Caki2 (cell line): ENCODE measurements at places on chromosomes 12 and 14. TPM values are rescaled to one million over a fixed set of nuclear protein-coding genes. Genes with fewer than 3 reads are reported as not detected.

GRCh38 chr12:19431407-19432308 is 7.6 kb upstream of the AEBP2 start:
- DNase-seq = peak; percentile 13

- peak; percentile 20 for DNase-seq
These were observed 620 bp downstream of the MMP17 start for GRCh38 chr12:131828671-131829355.

DNA sequence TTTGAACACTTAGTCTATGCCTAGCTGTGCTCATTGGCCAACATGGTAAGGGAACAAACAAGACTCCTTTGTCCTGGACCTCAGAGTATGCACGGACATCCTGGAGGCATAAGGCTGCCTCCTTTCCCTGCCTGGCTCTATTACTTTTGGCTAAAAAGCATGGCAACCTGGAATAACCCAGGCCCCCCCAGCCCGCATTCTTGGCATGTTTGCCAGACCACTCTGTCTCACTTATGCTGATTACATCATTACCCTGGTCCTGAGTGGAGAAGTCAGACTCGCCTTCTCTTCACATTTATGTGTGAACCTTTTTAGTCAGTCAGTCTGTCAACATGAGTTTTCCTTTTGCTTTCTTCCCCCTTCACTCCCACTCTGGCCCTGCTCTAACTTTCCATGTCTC is 58.0 kb upstream of the ELK3 start:
- DNase-seq = no peak

DNA sequence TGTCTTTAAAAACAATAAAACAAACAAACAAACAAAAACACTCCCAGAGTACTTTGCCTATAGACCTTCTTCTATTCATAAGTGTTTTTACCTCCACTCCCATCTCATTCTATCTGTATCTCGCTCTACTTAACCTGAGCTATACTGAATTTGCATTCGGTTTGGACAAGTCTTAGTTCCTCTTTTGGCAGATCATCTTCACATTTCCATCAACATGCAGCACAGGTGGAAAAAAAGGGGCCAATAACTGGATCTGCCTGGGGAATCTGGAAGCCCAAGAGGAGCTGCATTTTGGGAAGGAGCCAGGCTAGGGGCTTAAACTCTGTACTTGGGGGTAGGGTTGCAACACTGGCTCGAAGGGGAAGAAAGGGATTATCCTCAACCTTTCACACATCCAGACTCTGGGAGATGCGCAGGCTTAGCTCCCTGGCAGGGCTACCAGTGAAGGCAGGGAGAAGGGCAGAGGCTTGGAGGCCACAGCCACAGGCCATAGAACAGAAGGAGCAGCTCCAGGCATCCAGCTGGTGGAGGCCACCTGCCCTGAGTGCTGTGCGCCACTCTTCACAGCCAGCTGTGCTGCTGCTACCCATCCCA is 4.1 kb downstream of the NINJ2 start:
- DNase-seq = no peak

GRCh38 chr12:22083167-22083566 is 37.1 kb downstream of the CMAS start:
- DNase-seq = peak; percentile 17

GRCh38 chr12:46546634-46547273 is 174.2 kb upstream of the SLC38A2 start:
- DNase-seq = no peak

DNA sequence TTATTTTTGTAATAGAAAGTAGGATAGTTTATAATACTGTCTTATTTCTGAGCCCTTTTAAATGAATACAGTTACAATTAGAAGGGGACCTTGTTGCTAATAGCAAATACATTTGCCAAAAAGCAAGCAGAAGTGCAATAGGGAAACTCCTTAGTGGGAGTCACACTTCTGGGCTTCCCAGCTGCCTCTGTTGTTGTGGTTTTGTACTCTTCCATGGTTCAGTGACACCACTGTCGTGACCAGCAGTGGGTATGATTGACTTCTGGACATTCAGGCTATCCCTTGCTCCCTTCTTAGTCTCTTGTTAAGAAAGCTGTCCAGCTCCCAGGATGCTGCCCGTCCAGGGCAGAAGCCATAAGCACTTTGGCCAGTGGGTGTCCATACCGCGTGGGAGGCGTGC is 22.6 kb downstream of the TCTN1 start:
- DNase-seq = no peak

- DNase-seq = no peak
These were observed 21.3 kb downstream of the SLC7A7 start for GRCh38 chr14:22793976-22794375.

GRCh38 chr12:16587514-16587913 is 18.4 kb downstream of the LMO3 start:
- DNase-seq = no peak

- DNase-seq = no peak
These were observed 129.0 kb downstream of the RFLNA start for GRCh38 chr12:124423761-124424515.

Gene CHMP4A
- 23.3 and 52.2 TPM in 2 replicates for total RNA-seq

Gene KRT79
- not detected in 2 replicates for total RNA-seq

Gene STAC3
- total RNA-seq = 0.95 TPM in 1 of 2 replicates, not detected in the other

Gene LBHD2
- 7.5 TPM in 1 of 2 replicates, not detected in the other for total RNA-seq

Gene TAS2R8
- total RNA-seq = not detected in 2 replicates
